ENCODE measurements at places on chromosomes 7 and 10. TPM values are rescaled to one million over a fixed set of nuclear protein-coding genes. Genes with fewer than 3 reads are reported as not detected.

SEMA4G gene
- 0.35 TPM for total RNA-seq

GRCh38 chr10:88120599-88121333, 257.3 kb downstream of the PTEN start:
- no peak for DNase-seq

DNA sequence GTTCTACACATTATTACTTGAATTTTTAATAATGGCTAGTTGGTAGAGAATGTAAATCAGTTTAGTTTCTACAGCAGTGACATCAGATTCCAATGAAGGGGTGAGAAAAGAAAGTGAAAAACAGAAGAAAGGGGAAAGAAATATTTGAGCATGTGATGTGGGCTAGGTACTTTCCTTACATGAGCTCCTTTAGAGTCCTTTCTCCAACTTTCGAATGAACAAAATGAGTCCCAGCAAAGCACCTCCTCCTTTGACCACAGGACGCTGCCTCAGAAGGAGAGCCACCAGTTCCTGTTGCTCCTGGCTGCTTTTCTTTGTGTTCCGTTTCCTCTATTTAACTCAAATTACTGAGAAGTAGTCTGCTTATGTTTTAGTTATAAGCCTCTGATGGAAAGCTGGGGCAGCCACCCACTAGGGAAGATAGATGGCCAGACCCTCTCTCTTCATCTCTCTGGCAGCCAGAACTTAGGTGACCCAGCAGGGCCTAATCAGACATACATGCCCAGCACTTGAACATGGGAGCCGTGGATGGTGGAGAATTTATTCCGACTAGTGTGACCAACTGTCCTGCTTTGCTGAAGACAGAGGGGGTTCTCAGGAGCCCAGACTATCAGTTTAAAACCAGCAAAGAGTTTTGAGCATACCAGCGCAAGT, 82.4 kb upstream of the NME8 start:
- DNase-seq = no peak

GRCh38 chr7:157522954-157523353, 186.2 kb downstream of the DNAJB6 start:
- no peak for DNase-seq

- DNase-seq = no peak
Observed at GRCh38 chr10:125448596-125448995, 234.4 kb downstream of the TEX36 start.

- DNase-seq = peak; percentile 62
Observed at GRCh38 chr10:101694674-101695403, at the start of gene FBXW4. TSS of gene FBXW4 (minus strand) at chr10:101695170. CDS start at chr10:101695105, 65 bp downstream.

SAP25 gene
- 30.5 TPM for total RNA-seq

LDB3 gene
- total RNA-seq = not detected

DNA sequence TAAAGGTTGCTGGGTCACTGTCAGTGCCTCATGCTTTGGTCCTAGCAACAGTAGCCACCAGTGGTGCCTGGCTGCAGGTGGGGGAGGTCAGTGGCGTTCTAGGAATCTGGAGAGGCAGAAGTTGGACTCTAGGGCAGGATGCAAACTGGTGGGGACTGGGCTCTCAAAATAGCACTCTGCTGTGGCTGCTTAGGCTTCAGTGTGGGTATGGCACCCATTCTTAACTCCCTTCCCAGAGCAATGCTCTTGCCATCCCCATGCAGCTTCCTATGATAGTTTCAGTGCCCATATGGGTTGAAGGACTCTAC, 330.8 kb downstream of the PCDH15 start:
- no peak for DNase-seq

GRCh38 chr10:119353421-119353820, 146.1 kb downstream of the GRK5 start:
- no peak for DNase-seq

GRCh38 chr7:99562114-99562784, 3.8 kb downstream of the ZNF655 start:
- DNase-seq = no peak

DNA sequence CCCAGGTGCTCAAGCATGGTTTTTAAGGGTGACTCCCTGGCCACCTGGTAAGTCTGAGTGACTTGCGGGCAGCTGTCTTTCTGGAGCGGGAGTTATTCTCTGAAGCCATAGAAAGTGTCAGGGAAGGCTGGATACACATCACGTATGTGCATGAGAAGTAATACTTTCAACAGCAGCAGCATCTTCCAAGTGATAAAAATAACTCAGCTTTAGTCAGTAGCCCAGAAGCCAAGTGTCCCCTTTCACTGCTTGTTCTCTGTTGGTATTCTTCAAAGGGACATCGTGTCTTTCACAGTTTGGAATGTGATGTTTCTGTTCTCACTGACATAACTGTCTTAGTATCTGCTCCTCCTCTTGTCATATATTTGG, 97.6 kb downstream of the KIAA1217 start:
- DNase-seq = no peak

NODAL gene
- total RNA-seq = not detected

LLCFC1 gene
- total RNA-seq = not detected

GRCh38 chr10:131519723-131520605, 208.4 kb upstream of the TCERG1L start:
- no peak for DNase-seq

DNA sequence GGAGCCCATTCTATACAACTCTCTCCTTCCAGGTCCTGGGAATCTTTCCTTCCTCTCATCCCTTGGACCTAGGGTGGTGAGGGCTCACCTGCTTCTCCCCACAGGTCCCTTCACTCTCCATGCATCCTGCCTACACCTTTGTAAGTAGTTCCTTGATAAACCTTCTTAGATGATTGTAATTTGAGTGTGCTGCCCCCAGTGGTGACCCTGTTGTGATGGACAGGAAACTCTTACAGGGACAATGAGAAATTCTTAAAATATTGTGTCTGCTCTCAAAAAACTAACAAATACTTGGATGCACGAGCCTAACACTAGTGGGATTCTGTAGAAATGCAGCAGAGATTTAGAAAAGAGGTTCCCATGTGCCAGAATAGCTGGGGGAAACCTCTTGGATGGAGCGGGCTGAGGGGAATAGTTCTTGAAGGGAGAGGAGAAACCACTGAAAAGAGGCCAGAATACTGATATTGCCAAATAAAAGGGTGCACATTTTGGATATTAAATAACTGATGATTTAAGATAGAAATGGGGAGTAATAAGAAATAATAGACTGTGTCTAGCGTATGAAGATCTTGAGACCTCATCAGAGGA, 6.7 kb upstream of the PAXIP1 start:
- DNase-seq = peak; percentile 36

DNA sequence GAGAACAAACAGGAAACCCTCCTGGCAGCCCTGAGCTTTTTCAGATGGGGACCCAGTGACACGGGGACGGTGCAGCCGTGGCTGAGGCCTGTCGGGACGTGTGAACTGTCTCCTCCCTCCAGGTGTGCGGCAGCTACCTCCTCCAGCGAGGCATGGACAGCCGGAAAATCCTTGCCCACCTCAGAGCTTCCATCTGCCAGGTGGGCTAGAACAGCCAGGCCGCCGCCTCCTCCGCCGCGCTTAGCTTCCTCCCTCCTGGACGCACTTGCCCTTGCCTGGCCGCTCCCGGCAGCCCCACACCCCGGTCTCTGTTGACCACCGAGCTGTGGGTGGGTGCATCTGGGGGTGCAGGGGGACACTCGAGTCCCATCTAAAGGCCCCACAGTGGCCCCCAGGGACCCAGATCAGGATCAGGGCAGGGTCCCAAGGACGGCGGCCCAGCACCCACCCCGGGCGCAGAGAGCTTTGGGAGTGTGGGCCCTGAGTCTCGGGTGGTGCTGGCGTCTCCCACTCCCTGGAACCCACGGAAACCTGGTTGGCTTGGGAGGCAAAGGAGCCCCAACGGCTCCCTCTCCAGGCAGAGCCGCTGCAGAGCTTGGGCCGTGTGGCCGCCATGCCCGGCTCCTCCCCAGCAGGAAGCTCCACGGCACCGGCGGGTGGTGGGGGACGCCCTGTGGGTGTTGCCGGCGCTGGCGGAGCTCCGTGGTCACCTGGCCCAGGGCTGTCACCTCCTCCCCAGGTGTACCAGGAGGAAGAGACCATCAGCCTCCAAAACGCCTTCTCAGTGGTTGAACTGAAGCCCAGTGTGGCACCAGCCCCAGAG, 32.9 kb upstream of the UTF1 start:
- no peak for DNase-seq

- DNase-seq = no peak
Observed at GRCh38 chr10:30013757-30014156, 45.6 kb downstream of the JCAD start.

PCLO gene
- total RNA-seq = not detected

DNA sequence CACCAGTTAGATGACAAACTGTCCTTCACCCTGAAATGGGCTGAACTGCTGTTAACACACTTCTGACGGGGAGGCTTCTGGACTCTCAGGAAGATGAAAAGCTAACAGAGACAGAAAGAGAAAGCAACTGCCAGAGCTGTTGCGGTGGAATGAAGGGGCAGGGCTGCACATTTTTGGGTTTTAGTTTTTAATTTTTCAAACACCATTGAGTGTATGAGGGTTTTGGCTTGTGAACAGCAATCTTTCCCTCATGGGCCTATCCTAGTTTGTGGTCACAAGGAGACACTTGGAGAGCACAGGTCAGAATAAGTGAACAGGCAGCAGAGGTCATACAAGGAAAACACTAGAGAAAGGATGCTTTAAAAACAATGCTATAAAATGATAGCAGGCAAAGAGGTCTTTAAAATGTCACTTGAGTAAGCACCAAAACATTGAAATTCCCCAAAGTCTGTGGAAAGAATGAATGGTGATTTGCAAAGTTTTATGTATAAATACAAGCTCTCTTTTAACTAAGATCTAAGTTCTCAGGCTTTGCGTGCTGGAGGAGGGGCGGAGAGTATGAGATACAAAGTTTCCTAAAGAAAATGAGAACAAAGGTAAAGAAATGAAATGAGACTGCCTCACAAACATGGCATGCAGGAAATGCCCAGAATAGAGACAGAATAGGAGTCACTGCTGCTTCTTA, 101.4 kb upstream of the GLI3 start:
- no peak for DNase-seq

GRCh38 chr10:89330537-89331212, 2.9 kb downstream of the IFIT3 start:
- DNase-seq = no peak

GRCh38 chr10:86668297-86669165, at the start of gene LDB3:
TSS of gene LDB3 (plus strand) at chr10:86668511. CDS start at chr10:86668692, 181 bp downstream.
- no peak for DNase-seq

UCMA gene
- not detected for total RNA-seq

DNA sequence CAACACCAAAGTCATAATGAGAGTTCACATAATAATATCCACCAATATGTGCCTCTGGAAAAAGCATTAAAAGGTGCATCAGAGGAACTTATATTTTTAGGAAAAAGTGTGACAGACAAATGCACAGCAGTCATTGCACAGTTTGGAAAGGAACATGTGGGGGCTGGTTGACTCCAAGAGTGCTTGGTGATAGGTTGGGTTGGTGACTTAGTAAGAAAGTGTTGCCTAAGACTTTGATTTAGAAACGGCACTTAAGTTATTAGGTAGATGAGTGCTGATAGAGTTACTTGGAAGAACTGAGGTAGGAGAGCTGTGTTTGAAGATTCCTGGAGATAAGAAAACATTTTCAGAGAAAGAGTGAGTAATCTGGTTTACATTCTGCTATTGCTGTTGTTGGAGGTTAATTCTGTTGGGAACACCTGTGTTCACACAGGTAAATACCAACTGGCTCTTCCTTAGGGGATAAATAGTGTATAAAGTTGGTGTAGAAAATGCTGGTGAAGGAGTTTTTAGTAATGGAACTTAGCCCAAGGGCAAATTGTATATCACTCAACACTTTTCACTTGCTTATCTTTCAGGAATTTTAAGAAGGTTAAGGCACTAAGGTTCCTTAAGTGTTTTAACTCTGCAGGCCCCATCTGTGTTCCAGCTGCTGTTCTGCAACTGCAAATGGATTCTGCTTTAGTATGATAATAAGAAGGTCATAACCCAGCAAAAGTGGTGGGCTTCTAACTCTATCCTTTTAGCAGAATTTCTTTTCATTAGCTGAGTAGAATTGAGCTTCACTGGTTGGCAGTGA, 196.1 kb downstream of the NSUN6 start:
- DNase-seq = no peak
